ENCODE measurements at places on chromosomes 2 and 18.

DNA sequence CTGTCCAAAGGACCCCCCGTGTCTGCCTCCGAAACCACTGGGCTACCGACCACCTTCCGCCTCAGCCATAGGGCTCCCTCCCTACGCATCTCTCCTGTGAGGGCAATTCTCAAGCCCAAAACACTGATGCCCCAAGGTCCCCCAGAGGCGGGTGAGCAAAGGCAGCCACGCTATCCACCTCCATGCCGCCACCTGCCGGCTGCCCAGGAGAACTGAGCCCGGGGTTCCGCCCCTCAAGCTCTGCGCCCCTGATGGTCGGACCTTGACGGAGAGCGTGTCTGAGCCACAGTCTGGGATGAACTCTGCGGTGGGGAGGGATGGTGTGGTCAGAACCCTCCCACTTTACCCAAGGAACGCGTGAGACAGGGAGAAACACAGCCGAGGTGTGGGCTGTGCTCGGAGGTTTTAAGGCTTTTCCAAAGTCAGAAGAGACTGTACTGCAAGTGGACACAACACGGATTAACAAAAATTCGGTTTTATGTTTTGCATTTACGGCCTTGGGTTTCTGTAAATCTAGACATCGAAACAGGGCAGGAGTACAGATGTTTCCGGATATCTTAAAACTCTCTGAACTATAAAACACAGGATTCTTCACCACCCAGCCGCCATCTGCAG lies 114.1 kb downstream of the ZNF516 start:
- DNase-seq = peak; percentile 74

DNA sequence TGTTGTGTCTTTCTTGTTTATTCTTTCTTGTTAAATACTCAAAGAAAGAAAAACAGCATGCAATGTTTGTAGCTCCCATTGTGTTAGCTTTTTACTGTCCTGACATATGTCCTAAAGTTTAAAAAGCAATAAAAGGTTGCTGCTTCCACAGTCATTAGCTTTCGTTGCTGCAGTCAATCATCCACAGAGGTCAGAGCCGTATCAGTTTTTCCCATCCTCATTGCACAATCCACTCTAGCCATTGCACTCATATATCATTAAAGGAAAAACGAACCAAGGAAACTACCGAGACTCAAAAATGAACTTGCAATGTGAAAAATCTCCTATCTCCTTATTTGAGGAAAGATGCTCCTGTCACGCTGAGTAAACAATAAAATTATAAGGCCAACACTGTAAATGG lies 954.1 kb downstream of the DPP10 start:
- no peak for DNase-seq

DNA sequence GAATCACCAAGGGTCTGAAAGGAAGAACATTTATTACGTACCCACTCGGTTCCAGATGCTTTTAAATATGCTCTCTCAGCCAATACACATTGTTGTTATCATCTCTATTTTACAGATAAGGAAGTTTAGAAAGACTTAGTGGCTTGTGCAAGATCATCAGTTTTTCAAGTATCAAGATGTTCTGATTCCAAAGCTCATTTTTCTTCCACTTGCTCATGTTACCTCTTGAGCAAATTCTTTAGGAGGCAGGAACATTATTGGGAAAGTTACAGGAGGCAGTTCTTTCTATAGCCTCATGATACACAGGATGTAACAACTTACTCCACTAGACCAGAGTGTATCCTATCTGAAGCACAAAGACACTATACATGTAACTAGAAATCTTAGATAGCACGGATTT lies 65.0 kb upstream of the MMADHC start:
- no peak for DNase-seq

DNA sequence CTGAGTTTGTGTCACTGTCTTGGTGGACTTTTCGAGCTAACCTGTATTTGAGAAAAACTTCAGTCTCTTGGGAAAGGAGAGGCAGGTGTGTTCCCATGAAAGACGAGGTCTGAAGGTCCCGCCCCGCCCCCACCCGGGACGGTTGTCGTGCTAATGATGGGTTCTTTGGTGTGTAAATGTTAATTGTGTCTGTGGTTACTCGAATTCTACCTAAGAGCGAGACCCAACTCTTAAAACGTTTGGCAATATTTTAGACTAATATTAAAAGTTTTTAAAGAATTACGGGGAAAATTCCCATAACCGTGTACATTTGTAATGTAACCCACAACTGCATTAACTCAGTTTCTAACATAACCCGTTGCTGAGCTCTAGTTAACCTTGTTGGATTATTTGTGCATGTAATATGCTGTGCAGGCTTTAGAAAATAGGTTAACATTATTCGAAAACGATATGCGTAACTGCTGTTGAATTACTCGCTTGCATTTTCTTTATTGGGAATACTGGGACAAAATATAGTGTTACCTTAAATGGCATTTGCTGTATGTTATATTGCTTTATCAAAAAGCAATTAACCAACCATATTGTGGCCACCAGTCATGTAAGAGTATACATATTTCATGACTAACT lies 833 bp downstream of the EPB41L5 start:
- no peak for DNase-seq

DNA sequence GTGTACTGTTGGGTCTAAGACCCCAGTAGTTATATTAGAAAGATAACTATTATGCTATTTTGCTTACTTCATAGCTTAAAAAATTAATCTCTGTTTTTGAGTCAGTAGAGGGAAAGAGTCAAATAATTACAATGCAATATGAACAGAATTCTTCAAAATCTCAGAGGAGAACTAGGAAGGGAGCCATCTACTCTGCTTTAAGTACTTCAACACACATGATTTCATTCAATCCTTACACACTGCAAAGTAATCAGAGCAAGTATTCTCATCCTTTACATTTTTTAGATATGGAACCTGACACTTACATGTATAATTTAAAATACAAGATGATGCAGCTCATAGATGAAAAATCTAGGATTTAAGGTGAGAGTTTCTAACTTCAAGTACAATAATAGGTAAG lies 27.7 kb downstream of the COL5A2 start:
- no peak for DNase-seq

All from activated CD8-positive, alpha-beta memory T cell treated with anti-CD3 and anti-CD28 coated beads for 24 hours (primary cell).